ENCODE measurements at places on chromosomes 12 and 14. TPM values are rescaled to one million over a fixed set of nuclear protein-coding genes. Genes with fewer than 3 reads are reported as not detected.

The MED13L gene
- polyA plus RNA-seq = 20.5 TPM

The SIX6 gene
- not detected for polyA plus RNA-seq

The DAO gene
- polyA plus RNA-seq = not detected

The BEGAIN gene
- polyA plus RNA-seq = 1.7 TPM

The ADAM20 gene
- not detected for polyA plus RNA-seq

The CLEC2A gene
- polyA plus RNA-seq = not detected

The SAMD15 gene
- polyA plus RNA-seq = 0.37 TPM

The P2RX2 gene
- polyA plus RNA-seq = not detected

The CLEC1B gene
- not detected for polyA plus RNA-seq
